ENCODE measurements at places on chromosomes 13 and 19.

DNA sequence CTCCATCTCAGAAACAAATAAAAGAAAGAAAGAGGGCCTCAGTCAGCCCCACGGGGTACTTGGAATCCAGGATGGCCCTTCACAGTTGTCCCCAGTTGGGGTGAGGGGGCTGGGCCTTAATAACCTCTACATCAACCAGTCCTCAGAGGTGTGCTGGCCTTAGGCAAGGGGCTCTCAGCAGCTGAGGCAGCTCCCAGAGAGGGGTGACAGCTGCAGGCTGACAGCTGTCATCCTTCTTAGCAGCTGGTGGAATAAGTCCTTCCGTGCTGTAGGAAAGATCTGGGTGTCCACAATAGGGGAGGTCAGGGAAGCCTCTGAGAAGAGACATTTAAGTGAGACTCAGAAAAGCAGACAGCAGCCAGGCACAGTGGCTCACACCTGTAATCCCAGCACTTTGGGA, 7.4 kb downstream of the BCAM start:
- no peaks in the 10 kb centered on the region for H3K27me3 ChIP-seq
- no peak for DNase-seq
- H3K4me1 ChIP-seq, result no peaks in the 10 kb centered on the region

DNA sequence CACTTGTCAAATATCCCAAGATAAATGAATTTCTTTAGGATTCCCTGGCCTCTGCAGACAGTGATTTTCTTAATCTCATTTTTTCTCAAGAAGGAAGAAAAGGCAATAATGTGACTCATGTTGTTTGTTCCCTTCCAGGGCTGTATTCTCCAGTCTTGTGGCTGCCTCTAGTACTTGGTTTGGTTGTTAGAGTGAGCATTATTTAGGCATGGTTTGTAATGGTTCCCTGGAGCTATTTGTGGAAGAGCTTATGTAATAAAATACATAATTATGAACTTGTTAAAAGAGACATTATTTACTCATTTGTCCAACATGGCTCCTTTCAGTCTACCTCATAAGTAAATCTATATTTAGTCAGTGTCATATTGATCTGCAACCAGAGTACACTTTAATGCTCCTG, 270.4 kb downstream of the DCT start:
- H3K36me3 ChIP-seq, result no peaks in the 10 kb centered on the region
- no peak overlapping the region for H3K4me3 ChIP-seq

DNA sequence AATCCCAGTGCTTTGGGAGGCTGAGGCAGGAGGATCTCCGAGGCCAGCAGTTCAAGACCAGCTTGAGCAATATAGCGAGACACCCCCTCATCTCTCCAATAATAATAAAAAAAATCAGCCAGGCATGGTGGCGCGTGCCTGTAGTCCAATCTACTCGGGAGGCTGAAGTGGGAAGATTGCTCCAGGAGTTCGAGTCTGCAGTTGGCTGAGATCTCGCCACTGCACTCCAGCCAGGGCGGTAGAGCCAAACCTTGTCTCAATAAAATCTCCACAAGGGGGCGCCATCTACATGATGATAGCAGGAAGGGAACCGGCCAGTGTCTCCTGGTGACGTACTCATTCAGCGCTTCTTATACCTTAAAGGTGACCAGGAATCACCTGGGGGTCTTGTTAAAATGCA, 13.6 kb upstream of the C5AR1 start:
- peak; percentile 91 for DNase-seq
- no peaks in the 10 kb centered on the region for H3K36me3 ChIP-seq
- H3K4me3 ChIP-seq, result no peak overlapping the region
- no peak overlapping the region for H3K27ac ChIP-seq
- H3K4me1 ChIP-seq, result peaks cover 16% of the 10 kb centered on the region

GRCh38 chr19:51887522-51888498, at the start of gene ZNF577:
TSS of gene ZNF577 (minus strand) at chr19:51887951. CDS start at chr19:51880382, 7,569 bp downstream.
- peak; percentile 73 for DNase-seq
- H3K4me1 ChIP-seq, result peaks cover 3% of the 10 kb centered on the region
- no peaks in the 10 kb centered on the region for H3K27me3 ChIP-seq
- H3K4me3 ChIP-seq, result peak within 1 kb of the TSS; percentile 54
- H3K36me3 ChIP-seq, result peaks cover 27% of the 10 kb centered on the region
- peak within 1 kb of the TSS; percentile 50 for H3K27ac ChIP-seq

- no peaks in the 10 kb centered on the region for H3K36me3 ChIP-seq
- H3K4me1 ChIP-seq, result no peaks in the 10 kb centered on the region
- DNase-seq, result no peak
Observed at GRCh38 chr19:5430237-5430636, 25.0 kb upstream of the ZNRF4 start.

GRCh38 chr13:79481685-79482052, 714 bp downstream of the NDFIP2 start:
- no peaks in the 10 kb centered on the region for H3K36me3 ChIP-seq
- peaks cover 11% of the 10 kb centered on the region for H3K4me1 ChIP-seq
- H3K27me3 ChIP-seq, result peaks cover 26% of the 10 kb centered on the region
- peak overlapping the region; percentile 79 for H3K4me3 ChIP-seq

DNA sequence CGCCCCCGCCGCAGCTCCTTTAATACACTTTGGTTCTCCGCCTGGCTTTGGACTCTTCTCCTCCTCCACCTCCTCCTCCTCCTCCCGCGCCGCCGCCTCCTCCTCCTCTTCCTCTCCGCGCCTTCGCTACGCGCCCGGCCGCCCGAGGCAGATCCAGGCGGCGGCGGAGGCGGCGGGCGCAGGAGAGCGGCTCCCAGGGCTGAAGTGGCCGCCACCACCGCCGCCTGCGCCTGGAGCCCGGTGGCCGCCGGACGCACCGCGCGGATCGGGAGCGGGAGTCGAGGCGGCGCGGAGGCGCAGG, at the start of gene ZIC2:
ZIC2 (plus strand) TSS at position 50 of the 301 bp plus-strand sequence. CDS start 281 bp downstream, outside the sequence.
- H3K4me1 ChIP-seq, result peaks cover 46% of the 10 kb centered on the region
- H3K27me3 ChIP-seq, result peaks cover 75% of the 10 kb centered on the region
- H3K4me3 ChIP-seq, result no peak within 1 kb of the TSS
- no peak within 1 kb of the TSS for H3K27ac ChIP-seq
- DNase-seq, result no peak

GRCh38 chr13:69202996-69203395, 904.6 kb upstream of the ATXN8OS start:
- H3K4me1 ChIP-seq, result no peaks in the 10 kb centered on the region
- H3K27ac ChIP-seq, result no peak overlapping the region
- DNase-seq, result no peak
- H3K27me3 ChIP-seq, result no peaks in the 10 kb centered on the region
- H3K4me3 ChIP-seq, result no peak overlapping the region

- H3K27me3 ChIP-seq, result no peaks in the 10 kb centered on the region
- no peaks in the 10 kb centered on the region for H3K36me3 ChIP-seq
- no peak for DNase-seq
- no peaks in the 10 kb centered on the region for H3K4me1 ChIP-seq
Observed at GRCh38 chr19:13299838-13300237, 149.6 kb downstream of the IER2 start.

DNA sequence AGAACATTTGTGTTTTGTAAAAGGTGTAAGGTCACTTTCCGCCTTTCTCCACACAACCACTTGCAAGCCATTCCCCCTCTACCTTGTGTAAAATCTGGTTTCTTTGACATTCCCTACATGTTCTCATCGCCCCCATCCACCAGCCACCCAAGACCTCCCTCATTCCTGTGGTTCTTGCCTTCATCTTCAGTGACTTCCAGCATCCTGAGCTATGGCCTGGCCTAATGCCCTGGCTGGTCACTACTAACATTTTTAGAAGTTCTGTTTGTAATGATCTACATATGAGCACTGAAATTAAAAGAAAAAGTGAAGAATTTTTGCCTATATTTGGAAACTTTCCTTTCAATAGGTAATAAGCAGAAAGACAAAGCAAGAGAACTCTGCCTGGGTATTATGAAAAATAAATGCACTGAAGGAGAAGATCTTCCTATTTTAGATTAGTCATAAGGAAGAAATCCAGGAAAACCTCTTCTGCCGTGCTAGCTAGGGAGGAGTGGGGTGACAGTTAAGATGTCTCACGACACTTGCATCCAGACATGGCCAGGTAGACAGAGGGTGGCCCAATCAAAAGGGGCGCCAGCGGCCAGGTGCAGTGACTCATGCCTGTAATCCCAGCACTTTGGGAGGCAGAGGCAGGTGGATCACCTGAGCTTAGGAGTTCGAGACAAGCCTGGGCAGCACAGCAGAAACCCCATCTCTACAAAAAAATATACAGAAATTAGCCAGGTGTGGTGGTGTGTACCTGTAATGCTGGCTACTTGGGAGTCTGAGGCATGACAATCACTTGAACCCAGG, 28.1 kb upstream of the MPHOSPH8 start:
- H3K4me1 ChIP-seq, result peaks cover 8% of the 10 kb centered on the region
- H3K27me3 ChIP-seq, result peaks cover 7% of the 10 kb centered on the region
- H3K36me3 ChIP-seq, result no peaks in the 10 kb centered on the region
- no peak overlapping the region for H3K27ac ChIP-seq
- H3K4me3 ChIP-seq, result no peak overlapping the region

- H3K27ac ChIP-seq, result no peak overlapping the region
- no peaks in the 10 kb centered on the region for H3K36me3 ChIP-seq
- no peaks in the 10 kb centered on the region for H3K4me1 ChIP-seq
Observed at GRCh38 chr13:110304256-110304655, 2.7 kb downstream of the COL4A1 start.

Measured in natural killer cell (primary cell).